ENCODE measurements at places on chromosomes 5 and 9.

GRCh38 chr5:170166101-170166500 is 60.4 kb downstream of the FOXI1 start:
- H3K36me3 ChIP-seq = no peaks in the 10 kb centered on the region
- no peak overlapping the region for H3K4me3 ChIP-seq
- no peaks in the 10 kb centered on the region for H3K27me3 ChIP-seq
- DNase-seq = no peak

DNA sequence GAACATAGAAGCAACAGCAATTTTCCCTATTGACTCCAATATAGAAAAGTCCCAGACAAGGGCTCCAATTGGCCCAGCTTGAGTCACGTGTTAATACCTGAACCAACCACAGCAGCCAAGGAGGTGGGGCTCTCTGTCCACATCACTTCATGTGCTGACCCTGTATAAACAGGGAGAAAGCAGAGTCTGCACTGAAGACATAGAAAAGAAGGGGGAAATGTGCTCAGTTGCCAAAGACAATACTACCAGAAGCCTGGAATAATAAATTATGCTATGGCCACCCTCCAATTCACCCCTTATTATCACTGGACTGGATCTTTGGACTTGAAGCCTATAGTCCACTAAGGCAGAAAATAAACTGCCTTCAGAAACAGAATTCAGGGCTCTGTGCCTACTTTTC is 275.4 kb downstream of the EPB41L4A start:
- no peak overlapping the region for H3K4me3 ChIP-seq
- H3K4me1 ChIP-seq = peaks cover 39% of the 10 kb centered on the region
- no peak overlapping the region for H3K27ac ChIP-seq
- H3K36me3 ChIP-seq = no peaks in the 10 kb centered on the region
- DNase-seq = no peak

- H3K27ac ChIP-seq = no peak overlapping the region
- H3K27me3 ChIP-seq = peaks cover 42% of the 10 kb centered on the region
- H3K4me3 ChIP-seq = no peak overlapping the region
- DNase-seq = no peak
- peaks cover 13% of the 10 kb centered on the region for H3K4me1 ChIP-seq
- no peaks in the 10 kb centered on the region for H3K36me3 ChIP-seq
These were observed 21.1 kb upstream of the SPTLC1 start for GRCh38 chr9:92136184-92136858.

DNA sequence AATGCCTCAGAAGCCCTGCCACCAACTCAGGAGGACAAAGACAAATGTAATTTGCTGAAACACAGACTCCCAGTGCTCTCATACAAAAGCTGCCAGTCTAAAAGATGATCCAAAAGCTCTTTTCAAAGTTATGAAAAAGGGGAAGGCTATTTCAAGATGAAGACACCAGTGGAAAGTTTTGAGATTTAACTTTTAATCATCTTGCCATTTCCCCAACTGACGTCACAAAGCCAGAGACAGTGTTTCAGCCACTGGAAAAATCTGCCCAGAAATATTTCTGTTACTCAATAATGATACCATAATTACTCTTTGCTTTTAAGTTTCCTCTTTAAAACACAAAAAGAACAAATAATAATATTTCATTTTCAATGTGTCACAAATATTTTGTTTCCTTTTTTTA is 20.9 kb downstream of the ENG start:
- DNase-seq = no peak
- no peaks in the 10 kb centered on the region for H3K27me3 ChIP-seq
- no peak overlapping the region for H3K4me3 ChIP-seq
- peaks cover 100% of the 10 kb centered on the region for H3K4me1 ChIP-seq

GRCh38 chr9:129281506-129282145 is 103.6 kb upstream of the IER5L start:
- H3K4me1 ChIP-seq = peaks cover 16% of the 10 kb centered on the region
- peak overlapping the region; percentile 61 for H3K4me3 ChIP-seq
- DNase-seq = no peak
- H3K27me3 ChIP-seq = peaks cover 2% of the 10 kb centered on the region
- H3K36me3 ChIP-seq = no peaks in the 10 kb centered on the region

- no peaks in the 10 kb centered on the region for H3K4me1 ChIP-seq
- no peaks in the 10 kb centered on the region for H3K27me3 ChIP-seq
- H3K4me3 ChIP-seq = no peak overlapping the region
- H3K27ac ChIP-seq = no peak overlapping the region
- no peak for DNase-seq
These were observed 947.3 kb upstream of the COX7C start for GRCh38 chr5:85670417-85670816.

GRCh38 chr9:77912895-77913693 is 118.5 kb downstream of the GNAQ start:
- H3K4me1 ChIP-seq = peaks cover 33% of the 10 kb centered on the region
- H3K36me3 ChIP-seq = no peaks in the 10 kb centered on the region
- no peak overlapping the region for H3K27ac ChIP-seq
- no peak for DNase-seq
- H3K4me3 ChIP-seq = no peak overlapping the region
- H3K27me3 ChIP-seq = no peaks in the 10 kb centered on the region

DNA sequence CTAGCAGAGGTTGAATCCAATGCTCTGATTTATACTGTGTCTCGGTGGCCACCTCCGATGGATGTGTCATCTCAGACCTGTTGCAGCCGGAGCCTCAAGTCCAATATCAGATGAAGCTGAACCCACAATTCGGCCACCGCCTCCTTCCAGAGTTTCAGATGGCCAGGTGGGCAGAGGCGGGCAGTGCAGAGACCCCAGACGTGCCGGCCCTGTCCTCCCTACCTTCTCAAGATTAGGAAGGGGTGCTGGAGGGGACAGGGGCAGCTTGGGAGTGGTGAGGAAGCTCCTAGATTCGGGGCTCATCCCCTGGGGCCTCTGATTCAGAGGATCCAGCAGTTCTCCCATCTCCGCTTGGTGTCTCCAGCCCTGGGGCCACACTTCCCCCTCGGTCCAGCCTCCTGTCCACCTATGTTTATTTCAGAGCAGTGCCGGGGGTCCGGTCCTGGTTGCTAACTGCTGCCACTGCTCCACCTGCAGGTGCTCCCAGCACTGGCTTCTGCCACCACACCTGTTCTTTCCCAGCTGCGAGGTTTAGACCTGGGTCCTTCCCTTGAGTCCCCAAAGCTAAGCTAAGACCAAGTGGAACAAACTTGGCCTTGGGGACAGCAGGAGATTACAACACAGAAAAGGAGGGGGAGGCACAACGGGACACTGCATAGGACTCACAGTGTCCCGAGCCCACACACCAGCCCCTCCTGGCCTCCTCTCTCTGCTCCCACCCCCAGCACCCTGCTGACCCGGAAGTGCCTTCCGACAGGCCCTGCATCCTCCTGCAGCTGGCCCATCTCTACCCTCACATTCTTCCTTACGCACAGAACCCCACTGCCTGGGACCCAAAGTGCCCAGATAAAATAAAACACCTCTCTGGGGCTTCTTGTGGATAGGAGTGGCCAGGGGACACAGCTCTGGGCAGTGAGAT is 81.6 kb downstream of the NTNG2 start:
- H3K27me3 ChIP-seq = peaks cover 31% of the 10 kb centered on the region
- H3K36me3 ChIP-seq = no peaks in the 10 kb centered on the region
- DNase-seq = no peak
- peaks cover 45% of the 10 kb centered on the region for H3K4me1 ChIP-seq
- peak overlapping the region; percentile 75 for H3K4me3 ChIP-seq

DNA sequence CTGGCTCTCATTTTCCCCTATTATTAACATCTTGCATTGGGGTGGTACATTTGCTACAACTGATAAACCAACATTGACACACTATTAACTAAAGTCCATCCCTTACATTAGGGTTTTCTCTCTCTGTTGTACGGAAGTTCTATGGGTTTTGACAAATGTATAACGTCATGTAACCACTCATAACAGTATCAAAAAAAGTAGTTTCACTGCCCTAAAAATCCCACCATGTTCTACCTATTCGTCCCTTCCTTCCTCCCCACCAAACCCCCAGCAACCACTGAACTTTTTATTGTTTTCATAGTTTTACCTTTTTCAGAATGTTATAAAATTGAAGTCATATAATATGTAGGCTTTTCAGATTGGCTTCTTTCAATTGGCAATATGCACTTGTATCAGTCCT is 40.1 kb downstream of the MLLT3 start:
- H3K27ac ChIP-seq = no peak overlapping the region
- H3K27me3 ChIP-seq = no peaks in the 10 kb centered on the region
- DNase-seq = no peak
- H3K4me3 ChIP-seq = no peak overlapping the region
- no peaks in the 10 kb centered on the region for H3K4me1 ChIP-seq
- H3K36me3 ChIP-seq = no peaks in the 10 kb centered on the region

- H3K36me3 ChIP-seq = peaks cover 40% of the 10 kb centered on the region
- no peak for DNase-seq
- H3K27me3 ChIP-seq = no peaks in the 10 kb centered on the region
- H3K27ac ChIP-seq = no peak overlapping the region
These were observed 41.3 kb downstream of the EFCAB9 start for GRCh38 chr5:172235132-172235780.

- H3K4me3 ChIP-seq = no peak overlapping the region
- no peaks in the 10 kb centered on the region for H3K4me1 ChIP-seq
- DNase-seq = no peak
- H3K27ac ChIP-seq = no peak overlapping the region
These were observed 50.3 kb downstream of the SNCAIP start for GRCh38 chr5:122362361-122362760.

GRCh38 chr5:111829701-111830100 is 72.7 kb upstream of the NREP start:
- no peaks in the 10 kb centered on the region for H3K27me3 ChIP-seq
- no peaks in the 10 kb centered on the region for H3K36me3 ChIP-seq
- no peak overlapping the region for H3K27ac ChIP-seq
- H3K4me1 ChIP-seq = no peaks in the 10 kb centered on the region

DNA sequence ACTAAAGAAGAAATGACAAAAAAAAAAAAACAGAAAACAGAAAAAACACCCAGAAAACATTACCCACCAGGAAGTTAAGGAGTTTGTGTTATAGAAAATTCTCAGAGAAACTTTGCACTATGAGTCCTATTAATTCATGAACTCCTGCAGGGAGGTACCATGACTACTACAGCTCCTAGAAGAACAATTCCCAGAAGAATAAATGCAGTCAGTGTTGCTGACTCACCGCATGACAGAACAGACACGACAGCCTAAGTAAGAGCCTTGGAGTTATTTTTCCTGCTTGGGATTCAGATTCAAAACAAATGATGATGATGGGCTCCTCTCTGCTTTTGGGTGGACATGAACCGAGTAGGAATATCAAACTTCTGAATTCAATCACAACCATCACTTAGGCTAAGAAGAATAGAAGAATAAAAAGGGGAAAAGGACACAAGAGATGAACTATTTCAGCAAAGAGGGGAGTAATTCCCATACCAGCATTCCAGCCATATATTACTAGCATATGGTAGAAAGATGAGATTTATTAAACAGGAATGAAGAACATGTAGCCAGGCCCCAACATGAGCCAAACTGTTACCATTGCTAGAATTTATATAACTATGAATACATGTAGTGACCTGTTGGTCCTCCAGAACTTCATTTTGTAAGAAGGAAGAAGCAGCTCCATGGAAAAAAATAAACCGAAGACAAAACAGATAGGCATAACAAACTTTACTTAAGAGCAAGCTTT is 209.6 kb upstream of the PDE4D start:
- no peak overlapping the region for H3K27ac ChIP-seq
- H3K36me3 ChIP-seq = no peaks in the 10 kb centered on the region
- no peak overlapping the region for H3K4me3 ChIP-seq

- H3K36me3 ChIP-seq = no peaks in the 10 kb centered on the region
- H3K4me1 ChIP-seq = peaks cover 8% of the 10 kb centered on the region
- H3K27ac ChIP-seq = no peak overlapping the region
- no peak for DNase-seq
These were observed 177.4 kb downstream of the NTRK2 start for GRCh38 chr9:84846906-84847305.

GRCh38 chr9:132214027-132214622 is 52.3 kb downstream of the NTNG2 start:
- no peak overlapping the region for H3K4me3 ChIP-seq
- DNase-seq = peak; percentile 79
- peaks cover 14% of the 10 kb centered on the region for H3K4me1 ChIP-seq
- H3K27ac ChIP-seq = peak overlapping the region; percentile 79
- H3K27me3 ChIP-seq = no peaks in the 10 kb centered on the region

DNA sequence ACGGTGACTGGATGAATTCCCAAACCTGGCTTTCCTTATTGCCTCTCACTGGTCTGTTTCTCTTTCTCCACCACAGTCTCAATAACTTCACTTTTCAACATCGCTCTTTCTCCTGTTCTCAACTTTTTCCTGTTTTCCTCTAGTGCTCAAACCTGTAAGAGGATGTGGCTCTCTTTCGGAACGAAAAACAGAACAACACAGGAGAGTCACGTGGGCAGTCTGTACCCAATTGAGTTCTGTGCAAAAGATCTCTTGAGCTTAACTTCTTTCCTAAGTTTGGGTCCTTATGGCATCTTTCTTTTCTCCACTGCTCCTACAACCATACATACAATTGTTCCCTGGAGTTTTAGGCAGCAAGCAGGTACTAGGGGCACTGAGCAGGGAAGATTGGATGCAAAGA is 8.9 kb downstream of the HAVCR1 start:
- no peak for DNase-seq
- H3K27ac ChIP-seq = no peak overlapping the region
- no peaks in the 10 kb centered on the region for H3K36me3 ChIP-seq
- H3K4me3 ChIP-seq = no peak overlapping the region
- no peaks in the 10 kb centered on the region for H3K27me3 ChIP-seq
- H3K4me1 ChIP-seq = peaks cover 3% of the 10 kb centered on the region

DNA sequence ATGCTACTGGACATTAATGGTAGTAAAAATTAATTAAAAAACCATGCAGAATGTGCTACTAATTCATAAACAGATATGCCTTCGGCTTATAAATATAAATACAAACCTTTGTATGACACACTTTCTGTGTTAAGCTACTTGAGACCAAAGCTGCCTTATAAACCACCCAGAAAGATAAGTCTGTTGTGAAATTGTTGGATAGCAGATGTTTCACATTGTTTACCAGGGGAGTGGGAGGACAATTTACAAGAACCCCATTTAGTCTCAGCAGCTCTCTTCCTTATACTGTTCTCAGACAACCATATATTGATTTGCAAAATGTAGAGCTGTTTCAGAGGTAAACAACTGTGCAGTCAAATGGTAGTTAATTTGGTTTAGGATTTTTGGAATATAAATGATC is 524.4 kb downstream of the PRR16 start:
- H3K36me3 ChIP-seq = no peaks in the 10 kb centered on the region
- H3K27me3 ChIP-seq = no peaks in the 10 kb centered on the region
- no peak for DNase-seq
- no peak overlapping the region for H3K4me3 ChIP-seq

DNA sequence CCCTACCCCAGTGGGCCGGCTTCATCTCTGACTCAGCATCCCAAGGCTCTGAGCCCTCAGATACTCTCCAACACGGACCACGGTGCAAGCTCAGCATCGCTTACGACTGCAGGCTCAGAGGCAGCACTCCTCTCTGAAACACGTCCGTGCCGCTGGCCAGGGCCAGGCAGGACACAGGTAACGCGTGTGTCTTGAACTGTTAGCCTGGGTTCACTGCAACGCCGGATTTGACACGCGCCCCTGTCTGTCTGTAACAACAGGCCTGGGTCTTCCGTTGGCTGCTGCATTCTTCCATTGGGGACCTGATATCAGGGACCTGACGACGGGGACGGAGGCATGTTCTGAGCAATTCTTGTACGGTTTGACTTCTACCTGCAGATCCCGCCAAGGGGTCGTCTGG is 6.4 kb downstream of the SLC6A3 start:
- H3K4me3 ChIP-seq = no peak overlapping the region
- H3K36me3 ChIP-seq = no peaks in the 10 kb centered on the region
- H3K4me1 ChIP-seq = no peaks in the 10 kb centered on the region
- H3K27me3 ChIP-seq = peaks cover 78% of the 10 kb centered on the region
- no peak for DNase-seq

GRCh38 chr9:7454624-7455023 is 345.0 kb downstream of the DMAC1 start:
- DNase-seq = no peak
- H3K4me1 ChIP-seq = peaks cover 7% of the 10 kb centered on the region
- no peak overlapping the region for H3K4me3 ChIP-seq
- no peak overlapping the region for H3K27ac ChIP-seq
- no peaks in the 10 kb centered on the region for H3K27me3 ChIP-seq

Data from left ventricle myocardium inferior (tissue), 1 donor.